ENCODE measurements at places on chromosomes 1 and 21. TPM values are rescaled to one million over a fixed set of nuclear protein-coding genes. Genes with fewer than 3 reads are reported as not detected.
A peak's percentile ranks its signal among the peaks of the same experiment; 100 is the strongest.

- no peak for DNase-seq
Observed at GRCh38 chr1:202194328-202194648, 689 bp downstream of the LGR6 start.

DNA sequence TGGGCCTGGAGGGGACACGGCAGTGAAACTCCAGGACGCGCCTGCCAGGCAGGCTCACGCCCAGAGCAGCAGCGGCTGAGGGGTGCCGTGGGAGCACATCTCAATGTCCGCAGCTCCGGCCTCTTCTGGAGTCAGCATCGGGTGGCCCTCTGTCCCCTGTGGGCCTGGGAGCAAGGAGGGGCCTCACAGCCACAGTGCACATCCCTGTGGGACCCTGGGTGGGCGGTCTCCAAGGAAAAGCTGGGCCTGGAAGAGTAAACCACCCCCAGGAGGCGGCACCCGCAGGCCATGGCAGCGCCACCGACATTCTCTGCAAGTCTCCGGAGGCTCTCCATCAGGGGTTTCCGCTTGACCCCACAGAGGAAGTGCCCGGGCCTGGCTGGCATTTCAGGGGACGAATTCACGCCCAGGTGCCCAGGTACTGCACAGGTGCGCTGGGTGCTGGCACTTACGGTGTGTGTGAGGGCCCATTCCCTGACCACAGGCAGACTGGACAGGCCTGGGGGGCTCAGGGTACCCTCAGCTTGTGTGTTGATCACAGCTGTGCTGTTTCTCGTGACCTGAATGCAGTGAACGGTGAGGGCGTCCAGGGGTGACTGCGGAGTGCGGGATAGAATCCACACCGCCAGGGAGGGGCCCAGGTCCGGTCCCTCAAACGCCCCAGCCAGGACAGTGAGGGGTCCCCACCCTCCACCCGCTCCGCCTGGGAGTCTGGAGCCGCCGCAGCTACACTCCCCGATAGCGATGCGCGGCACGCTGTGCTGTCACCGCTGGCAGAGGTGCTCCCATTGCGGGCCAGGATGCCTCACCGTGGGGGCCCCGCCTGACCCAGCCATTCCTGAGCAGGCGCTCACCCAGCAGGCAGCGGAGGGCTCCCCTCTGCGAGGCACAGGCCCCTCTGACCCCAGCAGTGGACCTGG lies 16.6 kb upstream of the RNF223 start:
- peak; percentile 14 for DNase-seq

GLIS1 gene
- 0.13 TPM for total RNA-seq

GRCh38 chr21:22363504-22363903 lies 1365.3 kb downstream of the NCAM2 start:
- no peak for DNase-seq

OR2T11 gene
- not detected for total RNA-seq

- peak; percentile 75 for DNase-seq
Observed at GRCh38 chr1:8317647-8318381, at the start of gene SLC45A1. Gene SLC45A1 (plus strand): TSS chr1:8318114. CDS start chr1:8324330, 6,216 bp downstream.

- DNase-seq: no peak
Observed at GRCh38 chr1:214615871-214616270, 12.9 kb downstream of the CENPF start.

DNA sequence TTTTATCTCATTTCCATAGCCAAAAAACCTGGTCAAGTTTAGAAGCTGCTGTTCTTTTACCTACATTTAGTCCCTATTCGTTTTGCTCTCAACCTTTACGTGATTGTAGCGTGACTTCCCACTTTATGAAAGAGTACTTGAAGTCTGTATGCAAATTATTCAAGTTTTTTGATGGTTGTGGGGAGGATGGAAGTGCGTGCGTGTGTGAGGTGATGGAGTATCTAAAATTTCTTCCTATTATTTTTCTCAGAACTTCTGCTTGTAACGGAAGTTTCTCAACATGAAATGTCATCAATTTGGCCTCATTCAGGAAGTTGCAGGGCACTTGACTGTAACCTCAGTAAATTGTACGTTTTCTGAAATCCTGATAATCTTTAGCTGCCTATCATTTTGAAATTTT lies 64.0 kb downstream of the SAMSN1 start:
- DNase-seq: peak; percentile 15

DNA sequence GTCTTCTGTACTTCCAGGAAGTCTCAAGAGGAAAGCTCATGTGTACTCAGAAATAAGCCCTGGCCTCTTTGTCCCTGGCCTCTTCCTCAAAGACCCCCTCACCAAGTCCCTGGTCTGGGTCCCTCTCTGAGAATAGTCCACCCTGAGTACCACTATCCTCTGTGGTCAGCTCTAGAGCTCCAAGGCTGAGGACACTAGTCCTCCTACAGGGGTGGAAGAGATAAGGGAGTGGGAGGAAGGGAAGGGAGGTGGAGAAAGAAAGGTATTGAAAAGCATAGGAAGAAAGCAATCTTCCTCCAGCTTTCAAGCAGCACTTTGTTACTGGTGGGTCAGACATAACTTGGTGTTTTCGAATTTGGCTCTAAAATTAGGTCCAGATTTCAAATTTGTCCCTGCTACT lies 181.4 kb downstream of the NRIP1 start:
- DNase-seq: no peak

DNA sequence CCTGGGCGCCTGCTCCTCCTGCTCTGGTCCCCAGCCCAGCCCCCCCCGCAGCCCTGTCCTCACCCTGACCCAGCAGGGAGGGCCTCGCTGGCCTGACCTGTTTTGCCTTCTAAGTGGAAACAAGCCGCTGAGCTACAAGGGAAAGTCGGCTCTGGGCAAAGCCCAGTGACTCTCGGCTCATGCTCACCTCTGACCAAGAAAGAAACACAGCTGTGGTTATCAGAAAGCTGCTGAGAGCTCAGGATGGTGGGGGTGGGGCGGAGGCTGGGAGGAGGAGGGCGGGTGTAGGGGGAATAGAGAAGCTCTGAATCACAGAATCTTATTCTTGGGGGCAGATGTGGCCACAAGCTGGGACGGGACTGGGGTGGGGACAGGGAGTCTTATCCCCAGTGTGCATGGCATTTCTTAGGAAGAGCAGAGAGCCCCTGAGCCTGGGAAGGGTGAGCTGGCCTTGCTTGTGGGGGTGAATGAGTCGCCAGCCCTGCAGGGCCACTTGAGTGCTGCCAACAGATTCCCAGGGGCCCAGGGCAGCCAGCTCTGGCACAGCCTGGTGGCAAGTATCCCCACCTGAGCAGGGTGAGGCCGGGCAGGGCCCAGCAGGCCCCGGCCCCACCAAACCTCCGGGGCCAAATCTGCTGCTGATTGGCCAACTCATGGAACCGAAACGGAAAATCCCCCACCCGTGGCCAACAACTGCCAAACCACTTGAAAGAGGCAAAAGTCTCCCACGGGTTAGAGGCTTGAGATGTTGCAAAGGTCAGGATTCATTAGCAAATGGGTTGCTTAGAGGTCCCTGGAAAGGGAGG lies 120.6 kb downstream of the SPSB1 start:
- peak; percentile 38 for DNase-seq

DNA sequence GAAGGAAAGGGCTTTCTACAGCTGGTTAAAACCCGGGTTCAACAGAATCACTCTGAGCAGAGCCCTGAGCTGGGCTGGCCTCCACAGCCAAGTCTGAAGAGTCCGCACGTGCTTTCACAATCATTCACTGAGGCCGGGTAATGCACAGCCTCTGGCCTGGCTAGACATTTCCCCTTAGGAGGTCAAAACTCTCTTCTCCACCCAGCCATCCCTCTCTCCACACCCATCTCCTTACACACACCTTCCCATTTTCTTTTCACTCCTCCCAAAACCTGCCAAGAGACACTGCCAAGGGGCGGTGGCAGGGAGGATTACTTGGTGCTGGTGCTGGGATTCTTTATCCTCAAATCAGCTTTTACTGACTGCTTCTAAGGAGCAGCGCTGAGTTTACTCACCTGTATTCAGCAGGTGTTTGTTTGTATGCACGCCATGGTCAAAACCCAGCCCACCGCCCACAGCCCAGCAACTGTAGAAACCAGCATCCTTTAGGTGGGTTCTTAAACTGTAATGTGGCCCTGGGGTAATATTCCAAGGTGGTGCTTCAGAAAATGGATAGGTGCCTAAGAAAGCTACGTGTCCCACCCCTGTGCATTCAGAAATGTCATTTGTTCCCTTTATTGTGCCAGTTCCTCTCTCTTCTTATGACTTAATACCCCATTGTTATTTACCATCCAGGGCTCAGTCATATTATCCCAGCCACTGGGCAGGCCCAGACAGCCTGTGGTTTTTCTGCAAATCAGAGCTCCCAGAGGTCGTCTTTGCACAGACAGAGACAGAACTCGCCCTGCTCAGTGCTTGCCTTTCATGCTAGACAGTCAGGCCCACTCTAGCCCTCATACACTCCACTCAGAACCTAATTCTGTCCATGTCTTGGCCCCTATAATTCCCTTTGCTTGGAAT lies 80.2 kb downstream of the ADSS2 start:
- DNase-seq: no peak

SLC44A5 gene
- total RNA-seq: 0.34 TPM

- no peak for DNase-seq
Observed at GRCh38 chr1:44994309-44994898, 8.0 kb upstream of the EIF2B3 start.

DNA sequence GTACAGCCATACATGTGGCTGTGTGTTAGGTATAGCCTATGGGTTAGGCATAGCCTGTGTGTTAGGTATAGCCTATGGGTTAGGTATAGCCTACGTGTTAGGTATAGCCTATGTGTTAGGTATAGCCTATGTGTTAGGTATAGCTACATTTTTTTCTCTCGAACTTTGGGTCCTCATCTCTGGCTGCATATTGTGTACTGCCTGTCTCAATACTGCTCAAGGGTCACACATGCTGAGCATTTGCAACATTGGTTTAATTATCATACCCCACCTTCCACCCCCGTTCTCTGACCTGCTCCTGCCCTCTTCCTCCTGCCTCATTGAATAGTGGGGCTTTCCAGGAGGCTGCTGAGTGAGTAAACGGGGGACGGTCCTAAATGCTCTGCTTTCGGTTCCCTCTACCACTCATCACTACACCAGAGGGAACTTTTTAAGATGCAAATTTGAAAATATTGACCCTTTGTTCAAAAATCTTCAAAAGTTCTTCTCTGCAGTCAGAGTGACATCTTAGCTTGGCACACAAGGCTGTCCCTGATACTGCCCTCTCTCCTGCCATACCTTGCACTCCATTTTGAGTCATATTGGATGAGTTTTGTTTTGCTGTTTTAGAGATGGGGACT lies 17.8 kb downstream of the OR2B11 start:
- no peak for DNase-seq

PLD5 gene
- total RNA-seq: 2.2 TPM

DNA sequence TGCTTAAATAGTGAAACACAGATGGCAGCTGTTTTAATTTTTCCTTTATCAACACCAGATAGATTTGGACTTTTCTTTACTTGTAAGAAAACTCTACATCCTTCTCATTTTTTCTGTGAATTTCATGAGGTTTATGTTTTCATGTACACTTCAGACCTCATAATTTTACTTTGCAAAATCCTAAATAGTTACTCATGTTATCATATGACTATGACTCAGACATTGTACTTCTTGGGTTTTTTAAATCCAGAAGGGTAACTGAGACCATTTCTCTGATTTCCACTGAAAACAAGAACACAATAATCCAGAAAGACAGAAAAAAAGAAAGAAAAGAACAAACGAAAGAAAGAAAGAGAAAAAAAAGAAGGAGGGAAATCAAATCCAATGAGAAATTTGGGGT lies 1021.6 kb downstream of the NCAM2 start:
- DNase-seq: no peak

DNA sequence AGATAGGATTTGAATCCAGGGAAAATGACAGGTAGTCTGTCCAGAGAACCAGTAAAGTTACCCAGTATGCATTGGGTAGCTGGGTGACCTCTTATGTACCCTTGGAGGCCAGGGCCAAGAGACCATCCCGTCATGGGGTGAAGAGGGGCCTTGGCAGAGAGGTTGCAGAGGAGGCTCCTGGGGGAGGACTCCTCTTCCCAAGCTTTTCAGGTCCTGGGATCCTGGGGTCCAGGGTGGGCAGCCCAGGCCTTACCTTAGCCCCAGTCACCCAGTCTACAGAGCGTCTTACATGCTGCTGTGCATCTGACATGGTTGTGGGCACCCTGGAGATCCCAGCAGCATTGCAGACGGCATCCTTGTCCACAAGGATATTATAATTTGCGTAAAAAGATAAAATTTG lies 14.0 kb downstream of the PMF1 start:
- DNase-seq: no peak

GBP5 gene
- total RNA-seq: 0.50 TPM

DNA sequence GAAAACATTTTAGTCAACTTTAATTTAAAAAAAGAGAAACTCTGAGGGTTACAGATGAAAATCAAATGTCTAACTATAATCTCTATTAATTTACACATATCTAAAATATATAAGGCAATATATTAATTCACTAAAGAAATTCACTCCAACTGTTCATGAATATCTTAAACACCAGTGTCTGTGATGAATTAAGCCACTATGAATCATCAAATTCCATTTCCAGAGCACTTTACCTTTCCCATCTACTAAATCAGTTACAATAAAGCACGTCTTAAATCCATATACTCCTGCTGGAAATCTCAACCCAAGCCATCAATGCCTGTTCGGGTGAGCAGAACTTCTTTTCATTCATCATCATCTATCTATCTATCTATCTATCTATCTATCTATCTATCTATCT lies 4.3 kb downstream of the TAF5L start:
- no peak for DNase-seq

AQP10 gene
- total RNA-seq: not detected

LCE2B gene
- not detected for total RNA-seq

SPATA46 gene
- total RNA-seq: not detected

DISP1 gene
- total RNA-seq: 25.4 TPM

CYP4Z1 gene
- 0.26 TPM for total RNA-seq

VN1R5 gene
- total RNA-seq: not detected

PDC gene
- total RNA-seq: not detected

DNA sequence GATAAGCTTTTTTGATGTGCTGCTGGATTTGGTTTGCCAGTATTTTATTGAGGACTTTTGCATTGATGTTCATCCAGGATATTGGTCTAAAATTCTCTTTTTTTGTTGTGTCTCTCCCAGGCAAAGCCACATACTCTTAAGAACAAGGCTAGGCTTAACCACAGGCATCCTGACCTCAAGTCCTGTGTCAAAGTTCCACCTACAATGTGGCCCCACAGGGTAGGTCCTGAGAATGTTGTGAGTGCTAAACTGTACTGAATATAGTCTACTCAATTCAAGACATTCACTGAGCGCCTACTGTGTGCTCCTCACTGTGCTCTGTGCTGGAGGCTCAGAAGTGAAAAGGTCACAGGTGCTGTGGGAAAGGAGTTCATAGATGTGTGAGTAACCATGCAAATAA lies 20.6 kb downstream of the DDAH1 start:
- DNase-seq: no peak

LCE2C gene
- not detected for total RNA-seq

GRCh38 chr1:43274125-43274803 lies 4.5 kb downstream of the TMEM125 start:
- peak; percentile 50 for DNase-seq
